Ovary (tissue), 10 donors: ENCODE measurements at places on chromosomes 2 and 18. TPM values are rescaled to one million over a fixed set of nuclear protein-coding genes. Genes with fewer than 3 reads are reported as not detected.

The D2HGDH gene
- polyA plus RNA-seq, result 24.6 TPM

The ACMSD gene
- not detected for polyA plus RNA-seq

The CYBRD1 gene
- polyA plus RNA-seq, result 248 TPM

The TLX2 gene
- not detected for polyA plus RNA-seq

The DOK6 gene
- polyA plus RNA-seq, result 3.5 TPM

The REEP1 gene
- polyA plus RNA-seq, result 1.1 TPM

The EMILIN2 gene
- polyA plus RNA-seq, result 16.5 TPM

The SCTR gene
- 0.27 TPM for polyA plus RNA-seq

The AP1S3 gene
- polyA plus RNA-seq, result 5.6 TPM

The MAIP1 gene
- 12.2 TPM for polyA plus RNA-seq

The LOXHD1 gene
- 1.2 TPM for polyA plus RNA-seq

The GPC1 gene
- 2.9 TPM for polyA plus RNA-seq

The CAPN13 gene
- polyA plus RNA-seq, result 0.05 TPM

The NAB1 gene
- polyA plus RNA-seq, result 17.5 TPM

The POMC gene
- polyA plus RNA-seq, result 5.0 TPM

The ATP6V1C2 gene
- polyA plus RNA-seq, result 0.40 TPM

The RBM44 gene
- polyA plus RNA-seq, result 0.13 TPM

The CDKL4 gene
- polyA plus RNA-seq, result 0.12 TPM

The NCKAP1 gene
- 59.9 TPM for polyA plus RNA-seq

The RAB6C gene
- polyA plus RNA-seq, result 0.08 TPM

The DTNB gene
- polyA plus RNA-seq, result 8.0 TPM
